ENCODE measurements at places on chromosomes 5 and 9.

- no peak for DNase-seq
Observed at GRCh38 chr9:14308853-14309145, 5.1 kb downstream of the NFIB start.

DNA sequence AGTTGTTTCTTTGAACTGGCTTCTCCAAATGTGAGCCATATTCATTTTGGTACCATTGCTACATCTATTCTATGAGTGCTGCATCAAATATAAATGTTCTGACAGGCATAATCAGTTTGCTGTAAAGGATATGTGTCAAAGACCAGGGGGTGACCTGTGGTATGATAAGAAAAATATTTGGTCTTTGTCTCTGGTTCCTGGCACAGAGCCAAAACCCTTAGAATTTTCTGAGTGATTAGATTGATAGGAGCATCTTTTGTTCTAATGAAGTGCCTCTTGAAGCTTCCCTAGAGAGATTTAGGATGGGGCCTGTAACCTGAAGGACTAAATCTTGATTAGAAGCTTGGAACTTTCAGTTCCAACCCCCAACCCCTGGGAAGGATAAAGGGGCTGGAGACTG, 256.3 kb downstream of the NNT start:
- DNase-seq, result no peak

GRCh38 chr5:64165500-64166200, at the start of gene RNF180:
TSS of gene RNF180 (plus strand) at chr5:64165843. CDS start at chr5:64200808, 34,965 bp downstream.
- DNase-seq, result no peak

GRCh38 chr5:132714456-132715307, 22.7 kb downstream of the KIF3A start:
- DNase-seq, result no peak

DNA sequence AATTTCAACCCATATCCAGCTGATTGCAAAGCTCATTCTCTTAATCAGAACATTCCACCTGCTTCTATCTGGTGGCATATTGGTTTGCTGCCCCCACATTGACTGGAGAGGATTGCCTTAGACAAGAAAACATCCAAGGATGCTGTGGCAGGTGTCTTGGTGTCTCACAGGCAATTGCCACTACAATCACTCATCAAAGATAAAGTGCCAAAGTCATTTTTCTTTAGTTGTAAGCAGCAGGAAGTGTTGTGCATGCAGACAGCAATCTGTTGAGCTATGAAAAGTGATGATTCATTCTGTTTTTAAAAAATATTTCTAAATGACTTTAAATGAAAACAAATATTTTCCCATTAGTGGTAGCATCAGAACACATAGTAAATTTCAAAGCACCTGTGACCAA, 53.9 kb downstream of the CDH6 start:
- DNase-seq, result no peak

GRCh38 chr9:14313378-14313940, 482 bp downstream of the NFIB start:
- DNase-seq, result no peak

- DNase-seq, result no peak
Observed at GRCh38 chr5:136985785-136986475, 513.2 kb downstream of the SPOCK1 start.

DNA sequence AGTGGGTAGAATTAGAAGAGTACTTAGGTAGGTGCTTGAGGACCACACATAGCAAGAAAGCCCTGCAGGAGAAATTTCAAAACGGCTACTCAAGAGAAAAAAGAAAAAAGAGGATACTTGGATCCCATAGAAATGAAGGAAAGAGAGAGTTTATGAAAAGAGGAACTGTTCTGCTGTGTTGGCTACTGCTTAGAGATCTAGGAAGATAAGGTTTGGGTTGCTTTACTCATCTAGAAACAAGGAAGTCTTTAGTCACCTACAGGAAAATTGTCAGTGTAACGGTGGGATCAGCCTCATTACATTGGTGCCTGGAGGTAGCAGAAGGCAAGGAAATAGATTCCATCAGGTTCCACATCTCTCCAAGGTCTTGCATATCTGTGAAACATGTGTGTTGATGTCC, 14.8 kb upstream of the C5orf46 start:
- no peak for DNase-seq

DNA sequence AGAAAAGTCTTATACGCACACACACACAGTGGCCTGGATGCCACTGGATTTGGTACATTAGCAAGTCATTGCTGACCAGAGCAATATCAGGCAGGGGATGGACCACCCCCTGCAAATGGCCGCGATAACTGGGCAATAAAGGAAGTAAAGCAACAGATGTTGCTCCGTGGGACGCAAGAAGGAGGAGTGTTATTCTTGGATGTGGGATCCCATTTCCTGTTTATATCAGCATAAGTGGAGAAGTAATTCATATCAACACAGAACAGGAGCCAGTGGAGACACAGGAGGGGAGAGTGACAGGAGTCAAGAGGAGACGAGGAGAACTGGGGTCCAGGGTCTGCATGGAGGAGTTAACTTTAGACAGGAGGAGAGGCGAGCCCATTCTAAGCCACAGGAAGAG, 18.4 kb downstream of the RUFY1 start:
- no peak for DNase-seq

GRCh38 chr5:5981562-5981961, 396.8 kb downstream of the MED10 start:
- DNase-seq, result no peak

GRCh38 chr5:36033047-36033446, 33.6 kb downstream of the UGT3A2 start:
- no peak for DNase-seq

GRCh38 chr9:123283455-123283854, 15.1 kb upstream of the STRBP start:
- no peak for DNase-seq

GRCh38 chr9:129778469-129778868, 24.5 kb upstream of the TOR1B start:
- peak; percentile 7 for DNase-seq

GRCh38 chr9:128552153-128552743, at the start of gene SPTAN1:
TSS of gene SPTAN1 (plus strand) at chr9:128552587. CDS start at chr9:128566741, 14,154 bp downstream.
- peak; percentile 91 for DNase-seq

DNA sequence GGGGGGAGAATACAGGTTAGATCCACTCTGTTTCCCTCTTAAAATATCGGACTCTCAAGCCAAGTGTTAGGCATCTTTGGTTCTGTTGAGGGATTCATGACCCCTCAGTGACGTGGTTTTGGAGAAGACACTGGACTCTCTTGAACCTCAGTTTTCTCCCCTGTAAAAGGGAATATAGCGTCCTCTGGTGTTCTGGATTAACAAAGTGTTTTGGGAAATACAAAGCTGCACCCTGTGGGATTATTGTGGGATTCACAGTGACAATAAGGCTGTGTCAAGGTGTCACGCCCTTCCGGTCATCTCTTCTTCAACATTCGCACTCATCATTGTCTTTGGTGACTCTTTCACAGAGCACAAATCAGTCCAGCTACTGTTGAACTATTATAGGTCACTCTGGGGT, 139.0 kb downstream of the IRX1 start:
- DNase-seq, result no peak

DNA sequence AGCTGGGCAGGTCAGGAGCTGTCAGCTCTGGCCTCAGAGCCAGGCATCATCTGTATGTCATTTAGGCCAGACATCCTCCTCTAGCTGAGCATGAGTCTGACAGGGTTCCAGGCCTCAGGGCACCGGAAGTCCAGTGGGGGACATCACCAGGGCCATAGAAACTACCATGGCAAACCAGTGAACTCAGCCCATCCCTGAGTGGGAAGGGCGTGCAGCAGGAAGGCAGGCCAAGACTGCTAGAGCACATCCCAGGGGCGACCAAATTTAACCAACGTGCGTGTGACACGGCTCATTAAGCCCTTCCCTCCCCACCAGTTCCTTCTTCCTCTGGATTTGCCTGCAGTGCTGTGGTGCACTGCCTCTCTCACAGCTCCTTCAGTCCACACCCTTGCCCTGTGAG, 75.9 kb downstream of the COL27A1 start:
- no peak for DNase-seq

DNA sequence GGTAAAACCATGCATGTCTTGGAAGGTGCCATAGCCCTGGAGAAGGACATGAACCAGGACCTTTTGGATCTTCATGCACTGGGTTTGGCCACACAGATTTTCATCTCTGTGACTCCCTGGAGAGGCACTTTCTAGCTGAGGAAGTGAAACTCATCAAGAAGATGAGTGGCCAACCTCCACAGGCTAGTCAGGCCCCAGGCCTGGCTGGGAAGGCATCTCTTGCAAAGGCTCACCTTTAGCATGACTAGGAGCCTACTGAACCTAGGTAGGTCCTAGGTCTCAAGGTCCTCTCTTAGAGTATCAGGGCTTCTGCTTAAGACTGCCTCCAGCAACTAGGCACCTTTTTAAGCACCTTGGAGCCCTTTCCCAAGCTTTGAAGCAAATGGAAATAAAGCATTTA, 1448.7 kb upstream of the ACO1 start:
- DNase-seq, result no peak

GRCh38 chr9:81259896-81260295, 429.5 kb downstream of the TLE1 start:
- DNase-seq, result no peak

DNA sequence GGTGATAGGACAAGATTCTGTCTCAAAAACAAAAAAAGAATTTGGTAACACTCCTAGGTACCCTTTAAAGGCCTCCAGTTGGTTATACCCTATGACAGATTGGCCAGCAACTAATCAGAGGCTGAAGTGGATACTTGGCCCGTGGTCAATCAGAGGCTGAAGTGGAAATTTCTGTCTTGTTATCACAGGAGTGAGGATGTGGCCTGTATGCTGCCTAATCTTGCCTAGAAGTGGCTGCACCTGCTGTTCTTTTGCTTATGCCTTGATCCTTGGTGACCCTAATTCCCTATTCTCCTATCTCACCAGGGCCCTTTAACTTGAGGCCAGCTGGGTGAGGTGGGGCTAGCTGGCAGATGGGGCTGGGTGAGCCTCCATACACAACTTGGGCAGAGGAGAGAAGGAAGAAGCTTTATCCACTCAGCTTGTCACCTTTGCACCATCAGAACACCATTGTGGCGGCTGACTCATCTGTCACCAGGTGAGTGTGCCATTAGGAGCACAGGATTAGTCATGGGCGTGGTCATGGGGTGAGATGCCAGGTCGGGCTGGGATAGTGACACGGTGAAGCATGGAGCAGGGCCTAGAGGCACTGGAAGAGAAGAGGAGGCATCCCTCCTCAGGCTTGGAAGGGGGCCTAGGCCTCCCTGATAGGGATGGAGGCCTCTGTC, 41.5 kb downstream of the SAR1B start:
- DNase-seq, result peak; percentile 68

DNA sequence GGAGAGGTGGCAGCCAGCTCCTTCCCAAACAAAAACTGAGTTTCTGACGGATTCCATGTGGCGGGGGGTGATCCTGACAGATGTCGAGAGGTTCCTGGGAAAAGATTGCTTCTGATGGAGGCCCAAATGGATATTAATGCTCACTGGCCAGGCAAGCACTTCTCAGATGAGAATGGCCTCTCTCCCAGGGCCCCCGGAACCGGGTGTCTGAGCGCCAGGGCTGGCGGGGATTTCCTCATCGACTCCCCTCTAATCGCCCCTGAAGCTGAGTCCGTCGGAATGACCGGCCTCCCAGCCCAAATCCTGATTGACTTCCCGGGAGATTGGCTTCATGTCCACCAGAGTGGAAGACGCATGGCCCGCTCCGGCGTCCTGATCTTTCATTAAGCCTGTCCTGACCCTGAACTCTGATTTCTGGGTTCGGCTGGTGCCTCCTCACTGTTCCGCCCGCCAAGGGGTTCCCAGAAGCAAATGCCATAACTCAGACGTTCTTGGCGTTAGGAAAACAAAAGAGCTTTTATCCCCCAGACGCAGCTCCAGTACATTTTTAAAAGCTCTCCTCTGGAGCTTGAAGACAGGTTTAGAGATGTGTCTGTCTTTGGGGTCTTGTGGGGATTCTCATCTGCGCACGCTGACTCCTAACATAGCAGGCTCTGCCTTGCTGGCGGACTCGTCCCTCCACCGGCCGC, 17.6 kb downstream of the FIBCD1 start:
- DNase-seq, result no peak

- DNase-seq, result no peak
Observed at GRCh38 chr5:81590498-81591384, 160.2 kb downstream of the SSBP2 start.

GRCh38 chr5:139964994-139965565, 78.0 kb downstream of the NRG2 start:
- DNase-seq, result no peak

GRCh38 chr9:86034863-86035734, 64.3 kb downstream of the GOLM1 start:
- DNase-seq, result peak; percentile 40

GRCh38 chr5:157219491-157220271, 39.0 kb downstream of the ITK start:
- DNase-seq, result no peak

DNA sequence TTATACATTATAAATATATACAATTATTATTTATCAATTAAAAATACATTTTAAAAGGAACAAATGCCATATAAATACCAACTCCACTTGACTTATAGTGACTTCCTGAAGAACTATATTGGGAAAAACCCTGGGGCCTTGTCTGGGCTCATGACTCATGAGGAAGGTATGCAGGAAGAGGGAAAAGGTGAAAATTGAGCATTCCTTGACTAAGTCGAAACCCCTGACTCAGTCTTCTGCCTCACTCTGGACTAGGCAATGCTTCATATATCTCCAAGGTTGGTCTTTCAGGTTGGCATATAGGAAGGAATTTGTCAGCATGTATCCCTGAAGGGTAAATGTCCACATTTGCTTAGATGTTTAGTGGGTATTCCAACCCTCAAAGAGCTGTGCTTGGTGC, 78.5 kb downstream of the SH3TC2 start:
- peak; percentile 81 for DNase-seq

GRCh38 chr5:86974955-86975354, 292.7 kb upstream of the RASA1 start:
- DNase-seq, result no peak

DNA sequence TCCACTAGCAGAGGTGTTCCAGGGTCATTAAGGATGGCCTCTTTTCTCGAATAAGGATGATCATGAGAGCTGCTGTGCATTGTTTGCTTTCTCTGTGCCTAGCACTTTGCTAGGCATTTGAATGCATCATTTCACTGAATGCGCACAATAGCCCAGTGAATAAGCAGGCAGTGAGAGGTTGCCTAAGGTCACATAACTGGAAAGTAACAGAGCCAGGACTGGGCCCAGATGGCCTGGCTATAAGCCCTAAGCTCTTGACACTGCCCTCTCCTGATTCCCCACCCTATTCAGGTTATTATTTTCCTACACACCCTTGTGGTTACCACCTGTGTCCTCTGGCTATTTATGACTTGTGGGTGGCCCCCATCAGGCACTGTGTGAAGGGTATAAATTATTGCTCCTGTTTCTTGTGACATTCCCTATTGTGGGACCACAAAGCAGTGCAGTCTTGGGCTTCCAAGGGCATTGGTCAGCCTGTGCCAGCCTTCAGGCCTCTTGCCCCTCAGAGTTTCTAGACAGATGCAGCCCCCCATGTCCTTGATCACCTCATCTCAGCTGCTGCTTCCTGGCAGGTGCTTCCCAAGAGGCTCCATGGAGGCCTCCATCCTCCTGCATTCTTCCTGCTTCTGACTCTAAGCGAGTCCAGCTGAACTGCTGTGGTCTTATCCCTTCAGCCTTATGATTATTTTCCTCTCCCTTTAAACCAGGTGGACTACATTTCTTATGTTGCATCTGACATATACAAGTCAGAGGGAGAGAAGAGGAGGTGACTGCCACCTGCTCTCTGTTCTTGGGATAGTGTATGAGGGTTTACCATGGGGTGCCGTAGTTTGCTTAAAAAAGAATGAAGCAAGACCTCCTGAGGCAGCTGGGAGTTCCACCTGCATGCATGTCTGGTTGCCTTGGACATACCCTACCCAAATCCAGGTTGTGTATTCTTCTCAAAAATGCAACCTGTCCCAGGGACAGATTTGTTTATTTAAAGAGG, 47.6 kb downstream of the ANGPTL2 start:
- peak; percentile 2 for DNase-seq
